ENCODE measurements at places on chromosomes 7 and 10.

DNA sequence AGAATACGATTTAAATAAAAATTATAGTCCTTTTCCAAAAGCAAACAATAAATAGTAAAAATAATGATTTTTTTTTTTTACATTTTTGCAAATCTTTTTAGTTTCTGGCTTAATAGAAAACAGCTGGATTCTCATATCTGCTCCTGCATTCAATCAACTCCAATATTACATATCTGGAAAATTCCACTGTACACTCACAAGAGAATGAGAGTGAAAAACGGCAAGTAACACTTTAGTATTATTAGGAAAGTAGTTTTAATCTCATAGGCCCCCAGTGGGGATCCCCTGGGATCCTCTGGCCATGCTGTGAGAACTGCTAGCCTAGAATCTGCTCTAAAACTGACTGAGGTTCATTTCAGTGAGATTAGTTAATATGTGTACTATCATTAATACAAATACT lies 128.6 kb upstream of the LRRN3 start:
- no peak for DNase-seq

DNA sequence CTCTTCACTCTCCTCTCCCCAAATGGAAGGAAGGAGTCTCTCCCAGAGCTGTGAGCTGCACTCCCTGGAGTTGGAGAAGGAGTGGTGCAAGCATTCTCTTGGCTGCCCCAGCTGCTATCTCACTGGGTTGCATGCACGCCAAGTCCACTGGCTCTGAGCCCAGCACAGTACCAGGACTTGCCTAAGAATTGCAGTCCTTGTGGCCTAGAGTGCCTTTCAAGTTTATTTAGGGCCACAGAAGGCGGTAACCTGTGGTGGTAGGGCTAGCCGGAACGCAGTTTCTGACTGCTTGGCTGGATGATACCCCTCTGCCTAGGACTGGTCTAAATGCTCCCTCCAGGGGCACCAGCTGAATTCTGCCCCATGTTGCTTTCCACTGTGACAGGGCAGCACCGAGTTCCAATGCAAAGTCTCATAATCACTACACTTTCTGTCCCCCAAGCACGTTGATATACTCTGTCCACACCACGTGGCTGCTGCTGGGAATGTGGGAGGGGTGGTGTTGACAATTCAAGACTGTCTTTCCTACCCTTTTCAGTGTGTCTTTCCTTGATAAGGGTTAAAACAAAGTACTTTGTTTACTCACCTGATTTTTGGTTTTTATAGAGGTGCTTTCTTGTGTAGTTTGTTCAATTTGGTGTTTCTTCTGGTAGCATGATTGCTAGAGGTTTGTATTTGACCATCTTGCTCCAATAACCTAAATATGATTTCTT lies 57.0 kb downstream of the PHTF2 start:
- no peak for DNase-seq

- no peak for DNase-seq
Measured at GRCh38 chr7:107173191-107173590, 4.4 kb downstream of the HBP1 start.

GRCh38 chr10:3782146-3782450 lies 2.9 kb downstream of the KLF6 start:
- DNase-seq = no peak

DNA sequence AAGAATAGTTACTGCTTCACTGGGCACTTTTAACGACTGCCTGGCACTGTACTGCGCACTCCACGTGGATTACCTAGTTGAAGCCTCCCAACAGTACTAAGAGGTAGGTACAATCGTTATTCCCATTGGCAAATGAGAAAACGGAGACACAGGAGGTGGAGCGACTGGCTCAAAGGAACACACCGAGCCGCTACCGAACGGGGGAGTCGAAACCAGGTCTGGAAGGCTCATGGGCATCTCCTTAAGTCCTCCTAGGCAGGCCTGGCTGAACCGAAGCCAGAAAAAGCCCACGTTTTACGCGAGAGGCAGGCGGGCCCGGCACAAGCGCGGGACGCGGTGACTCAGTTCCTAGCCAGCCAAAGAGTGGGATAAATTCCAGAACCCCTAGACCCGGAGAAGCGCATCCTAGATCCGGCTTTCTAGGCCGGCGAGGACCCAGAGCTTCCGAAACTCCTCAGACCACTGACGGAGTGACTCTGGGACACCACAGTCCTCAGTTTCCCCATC lies 472 bp downstream of the PDAP1 start:
- peak; percentile 36 for DNase-seq

DNA sequence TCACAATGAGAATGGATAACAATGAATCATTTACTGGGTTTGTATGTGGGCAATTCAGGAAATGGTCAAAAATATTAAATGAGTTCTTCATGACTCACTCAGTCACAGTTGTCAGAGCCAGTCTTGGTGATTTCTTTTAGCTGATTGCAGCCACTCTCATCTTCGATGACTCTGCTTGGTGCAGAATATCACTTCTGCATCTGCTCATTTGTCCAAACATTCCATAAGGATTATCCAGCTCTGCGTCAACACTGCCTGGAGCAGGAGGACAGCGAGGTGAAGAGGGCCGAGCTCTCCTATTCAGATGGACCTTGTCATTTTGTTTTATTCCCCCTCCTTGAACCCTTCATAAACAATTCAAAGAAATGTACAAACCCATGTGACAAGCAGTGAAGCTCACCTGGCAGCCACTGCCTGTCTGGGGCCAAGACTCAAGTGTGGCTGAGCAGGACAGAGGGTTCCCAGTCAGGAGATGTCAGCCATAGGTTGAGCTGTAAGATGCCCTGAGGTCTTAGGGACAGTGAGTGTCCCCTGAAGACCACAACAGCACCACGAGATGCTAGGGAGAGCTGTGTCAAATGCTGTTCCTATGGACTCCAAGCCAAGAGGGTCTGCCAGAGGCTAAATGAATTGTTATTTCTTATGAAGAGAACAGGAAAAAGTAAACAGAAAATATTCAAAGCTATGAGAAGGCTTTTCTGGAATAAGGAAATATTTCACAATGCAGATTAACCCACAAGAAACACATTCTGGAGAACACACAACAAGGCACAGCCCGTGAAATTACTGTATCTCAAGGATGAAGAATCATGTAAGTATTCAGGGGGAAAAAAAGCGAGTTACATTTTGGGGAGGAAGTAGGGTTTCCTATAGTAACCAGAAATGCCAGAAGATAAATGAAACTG lies 33.1 kb upstream of the EGFR start:
- no peak for DNase-seq
